ENCODE measurements at places on chromosomes 3 and 15.

GRCh38 chr3:184238246-184238818 is 8.9 kb downstream of the VWA5B2 start:
- no peak for DNase-seq

DNA sequence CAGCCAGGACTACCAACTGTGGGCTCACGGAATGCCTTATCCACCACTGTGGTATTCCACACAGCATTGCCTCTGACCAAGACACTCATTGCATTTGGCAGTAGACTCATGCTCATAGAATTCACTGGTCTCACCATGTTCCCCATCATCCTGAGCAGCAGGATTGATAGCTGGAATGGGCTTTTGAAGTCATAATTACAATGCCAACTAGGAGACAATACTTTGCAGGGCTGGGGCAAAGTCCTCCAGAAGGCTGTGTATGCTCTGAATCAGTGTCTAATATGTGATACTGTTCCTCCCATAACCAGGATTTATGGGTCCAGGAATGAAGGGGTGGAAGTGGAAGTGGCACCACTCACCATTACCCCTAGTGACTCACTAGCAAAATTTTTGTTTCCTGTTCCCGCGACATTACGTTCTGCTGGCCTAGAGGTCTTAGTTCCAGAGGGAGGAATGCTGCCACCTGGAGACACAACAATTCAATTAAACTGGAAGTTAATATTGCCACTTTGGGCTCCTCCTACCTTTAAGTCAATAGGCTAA is 58.6 kb upstream of the CCDC80 start:
- no peak for DNase-seq

- DNase-seq, result no peak
These were observed 164.1 kb upstream of the NSMCE3 start for GRCh38 chr15:29433507-29434248.

GRCh38 chr3:172800156-172800555 is 49.6 kb downstream of the ECT2 start:
- DNase-seq, result no peak

DNA sequence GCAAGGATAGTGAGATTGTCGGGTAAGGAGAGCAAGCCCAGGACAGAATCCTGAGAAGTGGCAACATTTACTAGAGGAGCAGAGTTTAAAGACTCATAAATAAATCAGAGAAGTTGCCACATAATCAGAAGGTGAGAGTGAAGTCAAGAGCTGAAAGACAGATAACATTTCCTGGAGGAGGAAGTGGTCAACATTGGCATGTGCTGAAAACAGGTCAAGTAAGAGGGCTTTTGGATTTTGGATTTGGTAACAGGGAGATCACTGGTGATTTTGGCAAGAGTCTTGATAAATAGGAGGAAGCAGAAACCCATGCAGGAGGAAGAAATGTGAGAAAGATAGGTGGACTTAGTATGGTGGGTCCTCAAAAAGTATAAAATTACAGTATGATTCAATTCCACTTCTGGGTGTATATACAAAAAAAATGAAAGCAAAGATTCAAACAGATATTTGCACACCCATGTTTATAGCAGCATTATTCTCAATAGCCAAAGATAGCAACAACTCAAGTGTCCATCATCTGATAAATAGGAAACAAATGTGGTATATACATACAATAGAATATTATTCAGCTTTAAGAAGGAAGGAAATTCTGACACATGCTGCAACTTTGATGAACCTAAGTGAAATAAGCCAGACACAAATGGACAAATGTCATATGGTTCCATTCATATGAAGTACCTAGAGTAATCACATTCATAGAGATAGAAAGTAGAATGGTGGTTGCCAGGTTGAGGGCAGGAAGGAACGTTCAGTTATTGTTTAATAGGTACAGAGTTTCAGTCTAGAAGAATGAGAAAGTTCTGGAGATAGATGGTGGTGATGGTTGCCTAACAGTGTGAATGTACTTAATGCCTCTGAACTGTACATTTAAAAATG is 27.3 kb upstream of the MBNL1 start:
- DNase-seq, result no peak

- DNase-seq, result no peak
These were observed 38.5 kb downstream of the SLCO2A1 start for GRCh38 chr3:133991209-133991608.

DNA sequence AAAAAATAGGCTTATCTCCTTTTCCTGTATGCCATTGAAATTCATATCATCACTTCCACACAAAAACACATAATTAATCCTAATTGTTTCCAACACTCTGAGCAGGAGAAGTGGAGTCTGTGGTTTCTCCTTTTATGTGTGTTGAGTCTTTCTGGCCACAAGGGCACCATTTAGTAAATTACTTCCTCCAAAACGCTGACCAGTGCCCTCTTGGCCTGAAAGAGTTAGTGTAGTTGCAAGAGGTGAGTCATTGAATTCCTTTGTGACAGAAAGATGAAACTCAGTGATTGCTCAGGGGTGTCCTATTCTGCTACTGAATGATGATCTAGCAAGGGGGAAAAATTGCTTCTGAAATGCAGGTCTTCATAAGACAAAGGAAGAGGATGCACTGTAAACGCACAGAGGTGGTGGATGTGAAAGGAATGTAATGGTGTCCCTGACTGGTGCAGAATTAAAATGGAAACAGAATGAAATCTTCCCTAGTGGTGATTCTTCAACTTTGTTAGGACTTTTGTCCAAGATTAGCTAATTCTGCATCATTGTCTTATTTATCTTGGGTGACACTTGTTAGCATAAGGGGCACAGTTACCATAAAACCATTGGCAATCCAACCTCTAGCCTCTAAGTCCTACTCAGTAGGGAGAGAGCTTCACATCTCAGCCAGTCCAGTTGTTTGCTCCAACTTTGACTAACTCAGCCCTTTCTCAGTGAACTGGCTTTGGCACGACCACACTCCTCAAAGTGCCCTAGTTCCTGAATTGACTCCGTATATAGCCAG is 208.4 kb upstream of the NANOGP8 start:
- DNase-seq, result no peak

DNA sequence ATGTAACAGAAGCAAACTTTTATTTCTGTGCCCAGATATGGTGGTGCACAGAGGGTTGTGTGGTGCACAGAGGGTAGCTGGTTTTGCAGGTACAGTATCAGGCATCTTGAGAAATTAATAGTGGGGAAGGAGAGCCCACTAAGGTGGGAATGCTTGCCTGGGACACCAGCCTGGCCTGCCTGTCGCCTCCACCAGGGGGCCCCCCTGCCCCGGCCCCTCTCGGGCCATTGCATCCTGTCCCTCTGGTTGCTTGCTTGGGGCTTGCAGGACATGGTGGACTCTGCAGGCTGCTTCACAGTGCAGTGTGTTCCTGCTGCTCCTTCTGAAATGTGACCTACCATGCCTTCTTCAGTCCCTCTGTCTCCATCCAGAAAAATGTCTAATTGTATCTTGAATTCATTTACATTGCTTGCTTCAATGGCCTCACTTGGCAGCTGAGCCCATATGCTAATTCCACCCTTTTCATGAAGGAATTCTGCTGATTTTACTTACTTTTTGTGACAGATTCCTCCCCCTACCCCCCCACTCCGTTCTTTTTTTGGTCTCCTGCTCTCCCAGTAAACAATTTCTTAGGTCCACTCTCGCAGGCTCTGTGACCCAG is 73.6 kb downstream of the EEFSEC start:
- no peak for DNase-seq

GRCh38 chr3:189361103-189361835 is 189.5 kb downstream of the TPRG1 start:
- DNase-seq, result no peak

DNA sequence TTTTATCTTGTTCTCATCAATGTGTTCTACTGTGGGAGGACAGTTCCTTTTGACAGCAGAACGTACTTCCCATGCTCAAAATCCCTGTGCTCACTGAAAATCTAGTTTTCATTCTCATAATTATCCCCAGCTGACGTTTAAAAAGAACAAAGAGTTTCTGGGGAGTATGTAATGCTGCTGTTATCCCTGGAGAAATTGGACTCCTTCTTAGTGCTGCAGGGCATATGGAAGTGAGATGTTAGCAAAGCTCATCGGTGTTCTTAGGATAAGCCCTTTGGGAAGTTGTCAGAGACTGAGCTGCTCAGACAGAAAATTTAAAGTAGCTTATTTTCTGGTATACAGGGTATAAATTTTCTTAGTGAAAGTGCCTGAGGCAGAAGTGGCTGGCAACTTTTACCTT is 66.5 kb downstream of the CDAN1 start:
- no peak for DNase-seq

GRCh38 chr3:197519801-197520211 is 36.0 kb downstream of the BDH1 start:
- DNase-seq, result no peak

DNA sequence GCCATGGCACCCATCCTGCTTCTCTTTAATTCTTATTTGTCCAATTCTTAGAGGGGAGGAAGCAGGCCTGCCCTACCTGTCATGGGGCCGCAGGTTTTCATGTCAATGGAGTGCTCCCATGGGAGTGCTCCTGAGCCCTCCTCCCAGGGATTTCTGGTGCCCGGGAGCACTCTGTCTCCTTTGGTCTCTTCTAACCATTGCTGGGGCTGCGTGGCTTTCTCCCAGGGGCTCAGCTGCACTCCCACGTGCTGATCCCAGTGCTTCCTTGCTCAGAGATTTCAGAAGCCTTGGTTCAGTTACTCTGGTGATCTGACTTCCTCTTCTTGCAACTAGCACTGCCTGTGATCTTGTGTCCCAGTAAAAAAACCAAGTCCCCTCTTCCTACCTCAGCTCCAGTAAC is 68.0 kb upstream of the ARL8B start:
- peak; percentile 13 for DNase-seq

DNA sequence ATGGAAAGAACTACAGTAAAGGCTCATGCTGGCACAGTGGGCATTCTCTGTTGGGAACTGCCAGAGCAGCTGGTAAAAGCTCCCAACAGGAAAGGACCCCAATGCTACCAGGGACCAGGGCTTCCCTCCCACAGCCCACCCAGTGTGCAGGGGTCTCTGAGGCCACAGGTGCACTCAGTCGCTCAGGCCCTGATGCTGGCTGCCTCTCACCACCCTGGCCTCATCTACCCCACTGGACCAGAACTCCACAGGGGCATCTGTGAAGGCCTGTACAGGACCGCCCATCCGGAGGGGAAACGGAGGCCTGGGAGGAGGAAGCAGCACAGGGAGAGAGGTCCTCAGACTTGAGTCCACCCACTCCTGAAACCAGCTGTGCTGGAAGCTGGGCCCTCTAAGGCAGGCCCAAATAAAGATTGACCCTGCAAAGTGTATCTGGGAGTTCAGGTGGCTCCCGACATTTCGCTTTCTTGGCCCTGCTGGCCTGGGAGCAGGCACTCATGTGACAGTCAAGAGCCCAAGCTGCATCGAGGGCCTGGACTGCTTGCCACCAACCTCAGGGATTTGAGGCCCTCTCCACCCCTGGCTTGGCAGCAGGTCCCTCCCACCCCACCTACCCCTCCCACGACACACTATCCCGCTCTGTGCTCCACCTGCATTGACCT is 12.7 kb downstream of the KLF15 start:
- peak; percentile 6 for DNase-seq

- no peak for DNase-seq
These were observed 46.7 kb upstream of the HEG1 start for GRCh38 chr3:125102470-125102869.

- DNase-seq, result peak; percentile 24
These were observed 36.7 kb downstream of the SRP14 start for GRCh38 chr15:40002295-40002694.

DNA sequence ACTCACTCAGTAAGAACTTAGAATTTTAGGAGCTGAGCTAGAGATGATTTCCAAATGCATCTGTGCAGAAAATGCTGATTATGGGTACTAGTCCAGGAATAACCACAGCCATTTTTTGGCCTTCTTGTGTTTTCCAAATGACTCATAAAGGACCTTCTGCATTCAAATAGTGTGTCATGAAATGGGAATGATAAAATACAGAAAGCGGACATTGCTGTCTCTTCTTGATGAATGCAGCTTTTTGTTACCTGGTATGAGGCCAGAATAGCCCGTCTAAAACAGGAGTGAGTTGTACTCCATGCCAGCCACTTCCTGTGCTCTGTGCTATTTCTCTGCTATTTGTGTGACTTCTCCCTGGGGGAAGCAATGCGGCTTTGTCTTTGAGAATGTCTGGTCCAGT is 20.5 kb upstream of the FRMD5 start:
- DNase-seq, result no peak

- no peak for DNase-seq
These were observed 19.0 kb upstream of the SLC25A36 start for GRCh38 chr3:140922634-140923033.

- no peak for DNase-seq
These were observed 32.3 kb downstream of the NKIRAS1 start for GRCh38 chr3:23884481-23884880.

GRCh38 chr15:90497376-90497775 is 32.3 kb upstream of the CRTC3 start:
- DNase-seq, result no peak

- no peak for DNase-seq
These were observed 325.0 kb downstream of the FOXP1 start for GRCh38 chr3:71258526-71258925.

DNA sequence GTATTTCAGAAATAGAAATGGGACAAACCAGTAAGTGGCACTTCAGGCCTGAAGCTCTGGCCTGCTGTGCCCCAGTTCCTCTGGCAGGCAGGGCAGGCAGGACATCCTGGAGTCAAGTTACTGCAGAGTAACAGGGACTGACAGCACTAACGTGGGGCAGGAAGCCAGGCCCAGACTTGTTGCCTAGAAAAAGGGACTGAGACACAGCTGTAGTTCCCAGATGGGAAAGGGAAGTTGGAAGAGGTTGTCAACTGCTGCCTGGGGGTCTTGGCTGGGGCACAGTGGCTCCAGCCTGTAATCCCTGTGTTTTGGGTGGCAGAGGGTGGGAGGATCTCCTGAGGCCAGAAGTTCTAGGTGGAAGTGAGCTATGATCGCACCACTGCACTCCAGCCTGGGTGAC is 171.9 kb downstream of the FMN1 start:
- peak; percentile 41 for DNase-seq

GRCh38 chr3:70990185-70990584 is 593.3 kb downstream of the FOXP1 start:
- DNase-seq, result no peak

DNA sequence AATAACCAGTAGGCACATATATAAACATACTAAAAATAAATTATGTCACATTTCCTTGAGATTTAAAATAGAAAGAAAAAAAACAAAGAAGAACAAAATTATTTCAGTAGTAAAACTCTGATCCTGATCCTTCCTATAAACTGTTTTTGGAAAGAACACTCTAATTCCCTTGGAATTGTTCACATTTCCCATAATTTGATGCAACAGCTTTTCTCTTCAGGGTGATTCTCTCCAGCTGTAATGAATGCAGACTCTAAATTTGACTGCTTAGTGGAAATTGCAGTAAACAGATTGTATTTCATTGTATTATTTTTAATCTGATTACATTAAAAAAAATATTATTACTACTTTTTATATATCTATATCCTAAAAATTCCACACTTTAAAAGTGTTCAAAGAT is 70.2 kb upstream of the ABI3BP start:
- DNase-seq, result no peak

DNA sequence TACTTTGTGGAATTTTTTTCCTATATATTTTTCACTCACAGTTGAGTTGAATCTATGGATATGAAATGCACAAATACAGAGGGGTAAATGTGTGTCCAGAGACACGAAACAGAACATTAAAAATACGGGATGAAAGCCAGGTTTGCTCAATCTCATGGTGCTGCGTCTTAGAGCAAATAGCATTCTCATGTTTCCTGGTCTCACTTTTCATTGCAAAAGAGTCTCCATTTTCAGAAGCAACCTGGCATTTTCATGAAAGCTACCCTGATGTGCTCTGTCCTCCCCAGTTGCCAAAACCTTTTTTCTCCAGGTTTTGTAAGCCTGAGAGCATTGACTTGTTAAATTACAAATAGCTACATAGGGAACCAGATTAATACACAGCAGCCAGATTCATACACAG is 49.5 kb upstream of the MBNL1 start:
- DNase-seq, result no peak
